ENCODE measurements at places on chromosomes 5 and 9.

- DNase-seq = no peak
Observed at GRCh38 chr5:168432903-168433302, 53.4 kb upstream of the RARS1 start.

- DNase-seq = no peak
Observed at GRCh38 chr5:88792144-88792840, 90.7 kb downstream of the MEF2C start.

DNA sequence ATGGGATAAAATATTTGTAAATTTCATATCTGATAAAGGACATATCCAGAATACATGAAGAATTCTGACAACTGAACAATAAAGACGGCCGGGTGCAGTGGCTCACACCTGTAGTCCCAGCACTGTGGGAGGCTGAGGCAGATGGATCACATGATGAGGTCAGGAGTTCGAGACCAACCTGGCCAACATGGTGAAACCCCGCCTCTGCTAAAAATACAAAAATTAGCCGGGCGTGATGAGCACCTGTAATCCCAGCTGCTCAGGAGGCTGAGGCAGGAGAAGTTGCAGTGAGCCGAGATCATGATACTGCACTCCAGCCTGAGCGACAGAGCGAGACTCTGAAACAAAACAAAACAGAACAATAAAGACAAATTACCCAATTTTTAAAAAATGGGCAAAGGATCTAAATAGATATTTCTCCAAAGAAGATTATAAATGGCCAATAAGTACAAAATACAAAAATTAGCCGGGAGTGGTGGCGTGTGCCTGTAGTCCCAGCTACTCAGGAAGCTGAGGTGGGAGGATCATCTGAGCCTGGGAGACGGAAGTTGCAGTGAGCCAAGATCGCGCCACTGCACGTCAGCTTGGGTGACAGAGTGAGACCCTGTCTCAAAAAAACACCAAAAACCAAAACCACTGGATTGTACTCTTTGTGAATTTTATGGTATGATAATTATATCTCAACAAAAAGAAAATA is 9.6 kb upstream of the NSD1 start:
- DNase-seq = no peak

DNA sequence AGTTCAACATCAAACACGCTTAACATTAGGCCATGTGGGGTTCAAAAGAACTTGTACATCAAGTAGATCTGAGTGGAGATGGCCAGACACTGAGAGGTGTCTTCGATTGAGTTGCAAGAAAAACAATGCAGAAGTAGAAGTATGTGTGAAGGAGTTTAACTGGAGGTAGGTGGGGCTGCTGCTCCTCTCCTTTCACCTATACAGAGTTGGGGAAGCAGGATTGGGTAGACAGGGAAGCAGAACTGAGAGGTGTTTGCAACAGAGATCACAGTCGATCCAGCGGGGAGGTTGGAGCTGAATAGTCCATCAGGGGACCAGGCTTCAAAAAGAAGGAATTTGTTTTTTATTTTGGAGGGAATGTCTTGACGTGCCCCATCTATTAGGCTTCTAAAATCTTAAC is 61.7 kb upstream of the SLC27A6 start:
- DNase-seq = no peak

DNA sequence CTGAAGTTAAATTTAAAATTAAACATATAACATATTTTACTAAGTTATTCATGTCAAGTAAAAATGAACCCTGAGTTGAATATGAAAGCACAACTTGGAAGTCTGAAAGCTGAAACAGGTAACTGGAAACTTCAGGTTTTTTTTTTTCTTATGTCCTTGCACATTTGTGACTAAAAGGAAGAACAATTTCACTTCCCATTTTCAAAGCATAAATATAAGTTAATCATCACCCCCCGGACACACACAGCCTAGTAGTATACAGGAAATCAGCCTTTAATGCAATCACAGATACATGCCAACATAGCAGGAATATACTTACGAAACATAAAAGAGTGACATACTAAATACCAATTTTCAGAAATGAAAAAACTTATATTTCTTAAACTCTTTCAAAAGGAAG is 225.9 kb downstream of the RFX3 start:
- no peak for DNase-seq

GRCh38 chr9:78356634-78357033 is 59.7 kb downstream of the PSAT1 start:
- DNase-seq = no peak

- DNase-seq = no peak
Observed at GRCh38 chr9:96565671-96566497, 53.8 kb downstream of the CDC14B start.

- DNase-seq = no peak
Observed at GRCh38 chr9:114209151-114209550, 53.8 kb downstream of the COL27A1 start.

- DNase-seq = no peak
Observed at GRCh38 chr5:67266654-67267350, 70.2 kb upstream of the CD180 start.

DNA sequence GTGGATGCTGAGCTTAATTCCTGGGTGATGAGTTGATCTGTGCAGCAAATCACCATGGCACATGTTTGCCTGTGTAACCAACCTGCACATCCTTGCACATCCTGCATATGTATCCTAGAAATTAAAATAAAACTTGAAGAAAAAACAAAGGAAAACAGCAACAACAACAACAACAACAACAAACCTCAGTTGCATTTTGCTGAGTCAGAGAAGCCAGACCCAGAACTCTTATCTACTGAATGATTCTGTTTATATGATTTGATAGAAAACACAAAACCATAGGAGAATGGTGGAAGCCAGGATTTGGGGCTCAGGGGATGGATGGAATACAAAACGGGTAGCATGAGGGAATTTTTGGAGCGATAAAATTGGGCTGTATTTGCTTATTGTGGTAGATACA is 215.8 kb upstream of the PPP1R2B start:
- no peak for DNase-seq

- DNase-seq = no peak
Observed at GRCh38 chr5:158917731-158918130, 182.0 kb downstream of the EBF1 start.

DNA sequence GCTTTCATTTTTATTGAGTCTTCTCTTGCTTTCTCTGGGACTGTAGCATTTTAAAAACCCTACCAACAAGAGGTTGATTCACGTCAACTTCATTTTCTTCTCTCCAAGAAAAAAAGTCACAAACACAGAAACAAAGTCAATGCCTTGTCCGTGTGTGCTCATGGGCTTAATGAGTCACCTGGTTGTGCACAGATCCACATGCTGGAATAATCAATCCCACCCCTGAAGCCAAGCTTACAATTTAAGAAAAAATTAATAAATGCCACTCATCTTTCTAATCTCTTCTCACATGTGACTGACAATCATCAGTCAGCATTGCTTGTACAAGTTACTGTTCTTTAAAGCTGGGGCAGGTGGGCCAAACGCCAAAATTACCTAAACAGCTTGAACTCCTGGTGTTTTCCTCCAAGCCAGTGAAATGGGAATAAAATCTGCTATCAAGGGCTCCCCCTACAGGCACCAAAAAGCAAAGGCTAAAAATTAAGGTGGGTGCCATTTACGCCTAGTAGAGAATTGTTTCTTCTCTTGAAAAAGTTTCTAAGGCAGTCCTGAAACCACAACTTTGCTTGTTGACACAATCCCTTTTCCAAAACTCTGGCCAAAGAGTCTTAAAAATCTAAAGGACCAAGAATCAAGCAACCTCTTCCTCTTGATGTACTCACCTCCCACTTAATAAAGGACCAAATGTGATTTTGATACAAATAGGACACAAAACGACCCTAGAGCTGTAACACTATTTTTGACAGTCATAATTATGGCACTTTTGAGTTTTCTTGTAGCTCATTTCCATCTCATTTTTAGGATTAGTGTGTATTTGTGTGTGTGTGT is 21.3 kb downstream of the TRMO start:
- DNase-seq = no peak

DNA sequence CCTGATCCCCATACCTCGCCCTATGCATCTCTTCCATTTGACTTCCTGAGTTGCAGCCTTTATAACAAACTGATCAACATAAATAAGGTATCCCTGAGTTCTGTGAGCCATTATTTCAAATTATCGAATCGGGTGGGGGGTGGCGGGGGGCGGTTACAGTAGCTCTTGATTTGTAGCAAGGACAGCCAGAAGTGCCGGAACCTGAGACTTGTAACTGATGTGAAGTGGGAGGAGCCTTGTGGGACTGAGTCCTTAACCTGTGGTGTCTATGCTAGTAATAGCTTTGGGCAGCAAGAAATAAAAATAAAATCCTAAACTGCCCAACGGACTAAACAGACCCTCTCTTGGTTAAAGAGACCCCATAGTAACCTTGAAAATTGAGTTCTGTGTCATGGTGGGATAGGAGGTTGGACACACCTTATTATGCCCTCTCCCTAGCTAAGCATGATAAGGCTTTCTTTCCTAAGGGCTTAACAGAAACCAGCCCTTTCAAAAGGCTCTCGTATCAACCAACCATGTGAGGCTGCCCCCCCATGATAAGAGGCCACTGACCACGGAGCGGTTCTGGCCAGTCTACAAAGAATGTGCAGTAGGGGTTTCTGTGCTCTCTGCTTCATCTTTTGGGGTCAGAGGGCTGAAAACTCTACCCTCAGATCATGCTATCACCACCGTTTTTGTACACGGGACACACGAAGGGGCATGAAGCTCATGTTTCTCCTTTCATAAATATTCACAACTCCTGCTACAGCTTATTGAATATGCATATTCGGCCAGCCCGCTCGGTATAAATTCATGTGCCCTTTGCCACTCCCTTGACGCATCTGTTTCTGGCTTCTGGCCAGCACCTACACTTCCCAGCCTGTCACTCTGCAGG is 39.5 kb upstream of the IQGAP2 start:
- no peak for DNase-seq

DNA sequence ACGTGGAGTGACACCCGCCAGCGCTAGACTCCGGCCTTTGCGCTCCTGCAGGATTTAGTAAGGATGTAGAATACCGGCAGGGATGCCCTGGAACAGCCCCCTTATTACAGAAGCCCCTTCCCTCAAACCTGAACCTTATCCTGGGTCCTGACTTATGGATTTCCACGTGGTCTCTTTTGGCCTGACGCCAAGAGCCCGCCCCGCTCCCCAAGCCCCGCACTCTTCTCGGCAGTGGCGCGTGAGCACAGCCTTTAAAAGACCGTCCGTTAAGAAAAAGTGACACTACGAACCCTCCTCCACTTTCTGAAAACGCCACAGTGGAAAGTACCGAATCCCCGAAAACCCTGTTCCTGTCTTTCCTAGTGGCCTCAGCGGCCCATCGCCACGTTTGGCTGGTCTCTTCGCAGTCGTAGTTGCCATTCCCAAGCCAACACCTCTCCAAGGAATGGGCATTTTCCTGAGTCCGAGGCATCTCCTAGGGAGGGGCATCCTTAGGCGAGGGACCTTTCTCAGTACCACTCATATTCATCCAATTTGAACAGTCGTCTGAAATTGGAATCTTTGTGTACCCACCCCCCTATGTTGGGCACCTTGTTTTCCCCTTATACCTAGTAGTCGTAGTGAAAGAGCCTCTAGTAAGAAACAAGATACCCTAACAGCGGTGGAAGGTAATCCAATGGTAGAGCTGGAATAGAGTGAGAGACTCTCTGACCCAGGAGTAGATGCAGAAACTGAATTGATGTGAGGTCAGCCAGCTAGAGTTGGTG is 732 bp upstream of the MCIDAS start:
- no peak for DNase-seq

GRCh38 chr5:158629591-158630312 is 470.0 kb downstream of the EBF1 start:
- DNase-seq = no peak

DNA sequence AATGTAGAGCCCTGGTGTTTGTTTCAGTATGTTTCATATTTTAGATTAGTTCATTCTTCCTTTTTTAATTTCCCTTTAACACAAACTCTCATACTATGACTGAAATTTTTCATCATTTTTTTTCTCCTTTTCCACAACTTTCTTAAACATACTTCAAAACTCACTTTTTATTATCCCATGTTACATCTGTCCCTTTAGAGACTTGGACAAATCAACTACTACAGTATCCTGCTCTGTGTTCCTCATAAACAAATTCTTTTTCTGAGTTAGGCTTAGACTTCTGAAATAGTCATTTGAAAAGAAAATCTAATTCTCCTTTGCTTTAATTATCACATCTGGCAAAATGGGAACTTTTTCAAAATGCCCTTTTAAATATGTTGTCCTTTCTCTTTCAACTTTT is 15.3 kb downstream of the MATR3 start:
- no peak for DNase-seq

- no peak for DNase-seq
Observed at GRCh38 chr5:78507531-78507930, 141.0 kb downstream of the LHFPL2 start.

- DNase-seq = no peak
Observed at GRCh38 chr5:150317048-150318003, 14.6 kb upstream of the ARSI start.

- DNase-seq = no peak
Observed at GRCh38 chr5:90807496-90807895, 248.9 kb downstream of the ADGRV1 start.

DNA sequence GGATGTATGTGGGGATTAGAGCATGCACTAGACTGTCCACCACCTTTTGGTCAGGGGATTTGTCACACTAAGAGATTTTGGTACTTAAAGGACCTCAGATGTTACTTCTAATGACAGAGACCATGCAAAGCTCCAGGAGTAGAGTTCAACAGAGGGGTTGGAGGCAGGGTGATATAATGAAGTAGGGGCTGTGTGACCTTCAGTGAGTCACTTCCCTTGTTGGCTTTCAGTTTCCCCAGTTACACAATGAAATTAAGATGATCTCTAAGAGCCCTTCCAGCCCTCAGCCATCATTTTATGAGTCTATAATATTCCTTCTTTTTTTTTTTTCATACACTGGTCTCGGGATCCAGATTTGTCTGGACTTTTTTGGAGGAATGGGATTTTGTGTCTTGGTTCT is 26.8 kb downstream of the GLRA1 start:
- DNase-seq = no peak

DNA sequence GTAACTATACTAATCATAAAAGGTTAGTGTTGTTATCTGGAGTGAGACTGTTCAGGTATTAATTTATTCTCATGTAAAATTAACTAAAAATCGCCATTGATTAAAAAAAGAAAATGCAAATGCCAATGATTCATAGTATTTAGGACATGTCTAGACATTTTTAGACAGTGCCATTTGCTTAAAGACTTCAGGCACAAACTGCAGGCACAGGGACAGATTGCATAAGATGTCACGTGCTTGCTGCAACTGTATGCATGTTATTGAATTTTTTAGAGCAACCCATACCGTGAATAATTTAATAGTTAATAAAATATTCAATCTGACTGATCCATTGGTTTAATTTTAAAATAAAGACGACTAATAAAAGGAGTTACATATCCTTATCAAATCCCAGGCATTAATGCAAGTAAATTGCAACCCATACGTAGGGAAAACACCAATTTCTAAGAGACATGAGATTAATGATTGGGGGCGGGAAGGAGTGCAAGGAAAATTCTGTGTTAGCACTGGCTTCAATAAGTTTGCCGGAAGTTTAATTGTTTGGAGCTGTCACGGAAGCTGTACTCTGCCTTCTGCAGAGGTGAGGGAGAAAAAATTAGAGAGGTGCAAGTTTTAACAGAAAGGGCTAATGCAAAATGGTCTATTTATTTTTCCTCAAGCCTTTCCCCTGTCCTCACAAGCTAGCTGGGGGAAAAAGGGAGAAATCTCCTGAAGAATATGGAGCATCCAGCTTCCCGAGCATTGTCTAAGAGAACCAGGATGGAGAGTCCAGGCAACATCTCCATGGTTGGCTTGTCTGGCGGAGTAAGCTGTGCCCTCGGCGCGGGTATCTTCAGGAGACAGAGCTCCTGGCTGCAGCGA is 2.9 kb downstream of the EDIL3 start:
- DNase-seq = no peak

GRCh38 chr5:154534457-154535050 is 56.5 kb upstream of the HAND1 start:
- DNase-seq = no peak

Data from CD4-positive, alpha-beta T cell (primary cell).